ENCODE measurements at places on chromosomes 2 and 18. TPM values are rescaled to one million over a fixed set of nuclear protein-coding genes. Genes with fewer than 3 reads are reported as not detected.

DNA sequence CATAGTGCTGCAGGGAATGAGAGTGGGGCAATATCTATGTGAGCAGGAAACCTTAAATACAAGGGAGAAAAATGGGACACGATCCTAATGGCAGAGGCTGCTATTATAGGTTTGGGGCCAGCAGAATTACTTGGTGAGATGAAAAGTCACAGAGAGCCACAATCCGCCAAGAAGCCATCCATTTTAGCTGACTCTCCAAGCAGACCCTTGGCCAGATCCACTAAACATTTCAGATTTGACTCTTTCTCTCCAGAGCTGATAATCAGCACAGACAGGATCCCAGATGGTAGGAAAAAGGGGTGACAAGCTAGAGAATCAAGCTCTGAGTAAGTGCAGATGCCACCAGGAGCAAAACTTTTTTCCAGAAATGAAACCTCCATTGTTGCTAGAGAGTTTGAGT is 61.5 kb downstream of the MAPK4 start:
- no peak for DNase-seq

DNA sequence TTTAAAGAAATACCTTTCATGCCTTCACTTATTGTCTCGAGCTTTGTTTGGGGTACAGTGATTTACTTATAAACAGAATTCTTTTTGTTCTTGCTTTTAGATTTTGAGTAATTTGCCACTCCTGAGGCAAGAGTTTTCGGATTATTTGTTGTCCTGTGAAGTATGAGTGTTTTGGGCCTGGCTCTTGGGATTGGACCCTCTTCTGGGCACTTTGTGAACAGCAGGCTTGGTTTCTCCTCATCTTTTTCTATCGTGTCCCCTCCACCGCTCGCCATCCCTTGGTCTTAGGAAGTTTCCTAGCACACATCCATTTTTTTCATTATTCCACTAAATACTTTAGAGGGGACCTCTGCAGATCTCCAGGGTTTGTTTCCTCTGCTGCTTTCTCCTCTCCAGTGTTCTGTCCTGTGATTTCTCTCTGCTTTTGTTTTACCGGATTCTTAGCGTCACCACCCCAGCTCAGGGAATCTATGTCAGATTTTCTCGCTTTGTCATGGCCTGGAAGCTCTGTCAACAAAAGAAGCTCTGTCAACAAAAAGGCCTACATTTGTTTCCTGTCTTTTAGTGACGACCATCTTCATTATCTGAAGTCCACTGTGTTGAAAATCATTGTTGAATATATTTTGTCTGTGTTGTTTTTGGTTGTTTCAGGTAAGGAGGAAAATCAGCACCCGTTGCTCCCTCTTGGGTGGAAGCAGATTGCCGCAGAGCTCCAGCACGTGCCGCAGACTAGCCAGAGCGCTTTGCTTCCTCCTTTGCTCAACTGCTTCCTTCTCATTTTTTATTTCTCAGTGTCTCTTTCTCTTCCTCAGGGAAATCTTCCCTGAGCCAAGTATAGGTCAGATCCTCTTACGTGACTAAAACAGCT is 27.8 kb downstream of the ANKRD62 start:
- peak; percentile 64 for DNase-seq

DNA sequence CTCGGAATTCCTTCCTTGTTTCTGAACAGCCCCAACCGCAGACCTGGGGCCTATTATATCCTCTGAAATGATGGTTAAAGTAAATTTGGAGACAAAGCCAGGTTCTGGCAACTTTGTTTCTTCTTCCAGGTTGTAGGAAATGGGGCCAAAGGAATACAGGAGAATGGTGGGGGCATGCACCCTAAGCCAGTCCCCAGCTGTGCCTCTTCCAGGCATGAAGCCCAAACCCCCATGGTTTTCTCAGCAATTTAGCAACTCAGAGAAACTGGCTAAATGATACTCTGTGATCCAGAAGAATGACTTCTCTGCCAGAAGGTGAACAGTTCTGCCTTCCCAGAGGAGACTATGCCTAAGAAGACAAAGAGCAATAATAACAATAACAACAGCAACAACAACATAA is 635.0 kb upstream of the FANCL start:
- no peak for DNase-seq

DNA sequence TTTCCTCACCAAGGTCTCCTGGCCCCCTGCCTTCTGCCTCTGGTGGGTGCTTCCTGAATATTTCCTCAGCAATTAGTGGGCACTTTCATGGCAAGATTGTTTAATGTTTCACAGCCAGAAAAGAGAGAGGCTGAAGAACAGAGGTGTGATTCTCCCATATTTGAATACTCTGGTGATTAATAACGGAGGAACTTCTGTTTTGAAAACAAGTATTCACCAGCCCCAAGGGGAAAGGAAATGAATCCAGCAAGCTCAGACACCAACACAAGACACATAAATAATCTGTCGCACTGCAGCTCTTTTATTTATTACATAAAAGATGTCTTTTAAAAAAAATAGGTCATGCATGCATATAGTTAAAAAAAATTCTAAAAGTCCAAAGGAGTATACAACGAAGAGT is 57.7 kb downstream of the MRPL35 start:
- no peak for DNase-seq

Gene ZNF892
- total RNA-seq, result 15.4 TPM

Gene FBLN7
- 18.4 TPM for total RNA-seq

GRCh38 chr2:233350708-233351107 is 3.6 kb upstream of the DGKD start:
- no peak for DNase-seq

GRCh38 chr2:58976375-58977071 is 735.4 kb upstream of the FANCL start:
- no peak for DNase-seq

Gene FEV
- total RNA-seq, result not detected

Measured in neural progenitor cell (in vitro differentiated cells).